Hematopoietic multipotent progenitor cell (in vitro differentiated cells): ENCODE measurements at places on chromosomes 2 and 18.

GRCh38 chr18:59062643-59063006 lies 77.1 kb upstream of the SEC11C start:
- DNase-seq, result no peak

- DNase-seq, result no peak
Observed at GRCh38 chr2:54947136-54947535, 103.1 kb downstream of the RTN4 start.

- no peak for DNase-seq
Observed at GRCh38 chr2:95001051-95001562, 24.4 kb upstream of the MAL start.

- peak; percentile 75 for DNase-seq
Observed at GRCh38 chr2:71157124-71157793, 26.8 kb downstream of the MPHOSPH10 start.

GRCh38 chr2:203341741-203342310 lies 13.6 kb downstream of the ABI2 start:
- DNase-seq, result no peak

GRCh38 chr2:201127570-201127969 lies 11.6 kb downstream of the CFLAR start:
- no peak for DNase-seq

DNA sequence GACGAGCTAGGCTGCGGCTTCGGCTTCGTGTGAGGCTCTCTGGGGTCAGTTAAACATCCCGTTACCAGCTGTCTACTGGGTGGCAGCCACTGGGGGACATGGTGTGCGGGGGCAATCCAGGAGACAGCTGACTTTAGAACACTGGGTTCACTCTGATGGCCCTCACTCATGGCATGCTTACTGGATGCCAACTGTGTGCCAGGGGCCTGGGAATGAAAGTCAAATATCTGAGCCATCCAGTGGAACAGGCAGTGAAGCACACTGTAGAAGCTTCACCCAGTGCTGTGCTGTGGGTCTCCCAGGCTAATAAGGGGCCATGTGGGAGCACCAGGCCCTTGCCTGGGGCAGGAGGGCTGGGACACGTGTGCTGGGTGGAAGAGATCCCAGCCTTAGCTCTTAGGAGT lies 48.3 kb downstream of the GLI2 start:
- no peak for DNase-seq

DNA sequence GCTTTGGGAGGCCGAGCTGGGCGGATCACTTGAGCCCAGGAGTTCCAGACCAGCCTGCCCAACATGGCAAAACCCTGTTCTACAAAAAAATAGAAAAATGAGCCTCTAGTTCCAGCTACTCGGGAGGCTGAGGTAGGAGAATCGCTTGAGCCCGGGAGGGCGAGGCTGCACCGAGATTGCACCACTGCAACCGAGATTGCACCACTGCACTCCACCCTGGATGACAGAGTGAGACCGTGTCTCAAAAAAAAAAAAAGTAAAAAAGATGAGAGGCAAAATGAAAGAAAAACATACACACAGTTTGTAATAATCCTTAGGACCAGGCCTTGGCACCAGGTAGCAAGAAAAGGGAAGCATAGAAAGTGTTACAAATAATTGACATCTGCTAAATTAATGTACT lies 22.0 kb downstream of the RBM43 start:
- DNase-seq, result no peak

DNA sequence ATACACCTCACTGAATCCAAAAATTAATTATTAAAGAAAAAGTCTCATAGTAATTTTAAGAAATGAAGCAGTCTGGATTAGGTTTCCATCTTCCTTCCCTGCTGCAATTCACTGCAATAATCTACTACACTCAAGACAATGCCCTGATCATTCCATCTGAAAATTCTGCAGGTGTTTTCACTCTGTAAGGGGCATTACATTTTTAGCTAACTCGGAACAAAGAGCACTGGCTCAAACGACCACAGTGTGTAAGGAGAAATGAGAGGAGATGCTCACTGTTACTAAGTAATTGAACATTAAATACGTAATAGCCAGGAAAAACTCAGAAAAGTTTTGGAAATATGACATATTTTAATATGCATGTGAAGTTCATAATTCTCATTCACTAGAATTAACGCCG lies 1.3 kb downstream of the B4GALT6 start:
- DNase-seq, result no peak
